ENCODE measurements at places on chromosomes 2 and 18.

DNA sequence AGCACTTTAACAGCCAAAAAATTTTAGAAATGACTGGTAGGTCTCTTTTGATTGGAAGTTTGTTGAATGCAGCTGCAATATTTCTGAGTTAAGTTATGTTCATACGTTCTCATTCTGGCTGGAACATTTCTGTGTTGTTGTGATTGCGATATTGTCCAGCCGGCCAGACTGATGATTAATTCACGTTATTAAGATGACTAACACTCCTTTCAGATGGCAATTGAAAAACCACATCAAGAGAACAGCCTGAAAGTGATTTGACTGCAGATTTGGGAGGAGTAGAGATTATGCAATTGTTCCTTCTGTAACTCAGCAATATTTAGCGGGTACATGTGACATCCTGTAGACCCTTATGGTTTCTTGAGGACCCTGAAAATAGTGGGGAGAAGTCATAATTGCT, 133.7 kb downstream of the FBXO15 start:
- DNase-seq, result no peak

- no peak for DNase-seq
Measured at GRCh38 chr2:108184419-108184818, 55.3 kb upstream of the SULT1C3 start.

- DNase-seq, result no peak
Measured at GRCh38 chr2:154813636-154814035, 115.1 kb downstream of the KCNJ3 start.

- DNase-seq, result no peak
Measured at GRCh38 chr2:102004581-102004980, 12.8 kb downstream of the IL1R2 start.

GRCh38 chr2:74450570-74451190, 4.2 kb upstream of the INO80B start:
- no peak for DNase-seq

DNA sequence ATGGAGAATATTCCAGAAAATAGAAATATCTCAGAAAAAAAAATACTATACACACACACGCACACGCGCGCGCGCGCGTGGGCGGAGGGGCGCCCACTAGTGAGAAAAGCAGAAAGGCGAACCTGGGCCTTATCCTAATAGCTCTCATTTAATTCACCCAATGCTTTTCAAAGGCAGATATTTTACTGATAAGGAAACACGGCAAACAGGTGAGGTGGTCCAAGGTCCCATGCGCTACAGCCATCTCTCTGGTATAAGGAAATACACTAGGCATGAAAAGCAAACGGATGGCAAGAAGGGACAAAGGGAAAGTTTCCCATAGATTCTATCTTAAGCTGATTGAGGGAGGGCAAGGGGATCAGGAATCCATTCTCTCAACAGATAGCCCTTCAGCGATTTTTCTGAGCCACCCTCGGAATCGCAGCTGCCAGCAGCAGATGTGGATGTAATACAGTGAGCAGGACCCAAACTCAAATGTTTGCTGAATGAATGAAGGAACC, 136.7 kb downstream of the TMEM247 start:
- DNase-seq, result no peak

DNA sequence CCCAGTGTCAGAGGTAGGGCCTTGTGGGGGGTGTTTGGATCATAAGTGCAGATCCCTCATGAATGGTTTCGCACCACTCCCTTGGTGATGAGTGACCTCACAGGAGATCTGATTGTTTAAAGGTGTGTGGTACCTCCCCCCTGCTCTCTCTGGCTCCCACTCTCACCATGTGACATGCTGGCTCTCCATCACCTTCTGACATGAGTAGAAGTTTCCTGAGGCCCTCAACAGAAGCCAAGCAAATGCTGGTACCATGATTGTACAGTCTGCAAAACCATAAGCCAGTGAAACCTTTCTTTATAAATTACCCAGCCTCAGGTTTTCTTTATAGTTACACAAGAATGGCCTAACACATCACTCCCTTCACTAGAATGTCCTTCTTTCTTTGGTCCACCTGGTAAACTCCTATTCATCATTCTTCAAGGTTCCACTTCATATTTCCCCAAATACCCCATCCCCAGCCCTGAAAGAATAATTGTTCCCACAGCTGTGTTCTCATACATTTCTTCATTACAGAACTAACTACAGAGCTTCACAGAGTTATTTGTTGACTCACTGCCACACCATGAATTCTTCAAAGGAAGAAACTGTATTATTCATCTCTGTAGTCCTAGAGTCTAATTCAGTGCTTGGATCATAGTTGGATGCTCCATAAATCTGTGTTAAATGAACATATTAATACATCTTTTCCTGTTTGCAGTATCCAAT, 81.2 kb upstream of the STK17B start:
- DNase-seq, result no peak

- peak; percentile 62 for DNase-seq
Measured at GRCh38 chr2:27408601-27409320, 630 bp downstream of the PPM1G start.

- DNase-seq, result no peak
Measured at GRCh38 chr18:79328887-79329286, 66.8 kb upstream of the NFATC1 start.

DNA sequence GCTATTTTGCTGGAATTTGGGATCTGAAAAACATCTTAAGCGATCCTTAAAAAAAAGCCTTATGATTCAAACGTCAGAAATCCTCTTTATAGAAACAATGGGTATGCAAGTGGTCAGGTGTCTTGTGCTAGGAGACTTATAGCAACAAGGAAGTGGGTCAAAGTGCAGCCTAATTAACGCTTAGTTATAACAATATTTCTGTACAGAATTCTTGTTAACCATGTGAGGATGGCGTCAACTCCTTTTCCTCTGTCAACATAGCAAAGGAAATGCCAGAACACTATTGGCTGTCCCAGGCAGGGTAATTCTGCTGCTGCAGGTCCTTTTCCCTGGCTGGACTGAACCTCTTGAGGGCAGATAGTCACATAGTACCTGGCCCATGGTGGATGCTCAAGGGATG, 189.4 kb downstream of the MSH2 start:
- no peak for DNase-seq

DNA sequence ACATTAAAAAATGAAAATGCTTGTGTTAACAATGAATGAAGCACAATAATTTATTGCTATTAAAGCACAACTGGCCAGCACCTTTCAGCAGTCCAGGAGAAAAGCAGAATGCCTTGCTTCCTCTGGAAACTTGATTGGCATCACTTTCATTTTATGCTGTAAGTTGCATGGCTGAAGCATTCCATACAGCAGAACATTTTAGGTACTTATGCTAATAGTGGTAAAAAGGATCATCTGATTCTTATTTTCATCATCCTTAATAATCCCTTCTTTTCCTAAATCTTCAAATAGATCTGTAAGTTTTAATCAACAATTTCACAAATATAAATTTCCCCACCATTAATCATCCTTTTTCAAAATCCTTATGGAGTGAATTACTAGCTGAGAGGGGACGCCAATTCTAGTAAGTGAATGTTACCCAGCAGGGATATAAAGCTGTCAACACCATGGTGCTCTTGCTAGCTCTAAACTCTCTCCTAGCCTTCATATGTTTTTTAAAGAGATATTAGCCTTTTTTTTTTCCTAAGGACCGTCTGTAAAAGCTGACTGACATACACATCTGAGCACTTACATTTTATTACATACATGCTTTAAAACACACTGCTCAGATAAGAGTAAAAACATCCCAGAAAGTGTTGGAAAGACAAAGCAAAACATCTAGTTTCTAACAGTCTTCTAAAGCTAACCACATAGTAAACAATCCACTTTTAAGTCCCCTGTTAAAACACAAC, 5.3 kb downstream of the SATB2 start:
- DNase-seq, result no peak

DNA sequence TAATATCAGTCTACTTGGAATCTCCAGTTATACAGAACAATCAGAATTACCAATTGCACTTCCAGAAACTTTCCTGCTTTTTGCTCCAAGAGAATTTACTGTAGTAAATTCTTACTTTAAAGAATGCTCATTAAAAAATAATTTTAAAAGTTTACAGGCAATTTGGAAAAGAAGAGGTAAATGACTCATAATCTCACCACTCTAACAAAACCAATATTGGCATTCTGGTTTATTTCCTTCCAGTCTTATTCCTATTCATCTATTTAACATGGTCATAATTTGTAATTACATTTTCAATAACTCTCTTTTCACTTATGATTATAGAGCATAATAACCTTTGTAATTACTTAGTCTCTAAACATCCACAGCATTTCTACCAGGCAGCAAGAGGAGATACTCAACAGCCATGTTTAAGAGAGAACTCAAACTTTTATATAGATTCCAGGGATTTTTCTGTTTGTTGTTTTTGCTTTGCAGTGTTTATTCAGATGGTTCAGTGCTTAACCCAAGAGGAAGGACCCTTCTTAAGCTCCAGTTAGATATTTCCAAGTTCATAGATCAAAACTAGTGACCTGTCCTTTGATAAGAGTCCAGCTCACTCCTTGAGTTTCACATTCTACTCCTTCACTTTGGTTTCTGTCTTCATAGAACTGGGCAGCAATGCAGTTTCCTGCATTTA, 464.7 kb downstream of the TXNL1 start:
- no peak for DNase-seq
